ENCODE measurements at places on chromosomes 12 and 14.

GRCh38 chr12:105485921-105486320 lies 155.4 kb downstream of the C12orf75 start:
- DNase-seq: no peak

DNA sequence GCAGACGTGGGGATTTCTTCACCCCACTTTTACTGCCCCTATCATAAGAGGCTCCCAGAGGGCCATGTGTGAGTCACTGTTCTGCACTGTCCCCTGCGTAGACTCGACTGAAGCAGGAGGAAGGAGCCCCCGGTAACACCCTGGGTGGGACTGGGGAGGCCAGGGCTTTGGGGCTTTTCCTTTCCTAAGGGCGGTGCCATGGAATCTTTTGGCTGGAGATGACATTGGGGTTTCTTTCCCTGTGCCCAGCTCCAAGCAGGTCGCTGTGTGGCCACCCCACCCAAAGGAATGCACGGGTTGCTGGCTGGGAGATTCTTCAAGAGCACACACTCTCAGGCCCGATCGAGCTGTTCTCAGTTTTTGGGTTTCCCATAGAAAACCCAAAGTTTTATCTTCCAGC lies 62.3 kb upstream of the RIN3 start:
- no peak for DNase-seq

- no peak for DNase-seq
Measured at GRCh38 chr14:41062826-41063225, 543.9 kb upstream of the LRFN5 start.

DNA sequence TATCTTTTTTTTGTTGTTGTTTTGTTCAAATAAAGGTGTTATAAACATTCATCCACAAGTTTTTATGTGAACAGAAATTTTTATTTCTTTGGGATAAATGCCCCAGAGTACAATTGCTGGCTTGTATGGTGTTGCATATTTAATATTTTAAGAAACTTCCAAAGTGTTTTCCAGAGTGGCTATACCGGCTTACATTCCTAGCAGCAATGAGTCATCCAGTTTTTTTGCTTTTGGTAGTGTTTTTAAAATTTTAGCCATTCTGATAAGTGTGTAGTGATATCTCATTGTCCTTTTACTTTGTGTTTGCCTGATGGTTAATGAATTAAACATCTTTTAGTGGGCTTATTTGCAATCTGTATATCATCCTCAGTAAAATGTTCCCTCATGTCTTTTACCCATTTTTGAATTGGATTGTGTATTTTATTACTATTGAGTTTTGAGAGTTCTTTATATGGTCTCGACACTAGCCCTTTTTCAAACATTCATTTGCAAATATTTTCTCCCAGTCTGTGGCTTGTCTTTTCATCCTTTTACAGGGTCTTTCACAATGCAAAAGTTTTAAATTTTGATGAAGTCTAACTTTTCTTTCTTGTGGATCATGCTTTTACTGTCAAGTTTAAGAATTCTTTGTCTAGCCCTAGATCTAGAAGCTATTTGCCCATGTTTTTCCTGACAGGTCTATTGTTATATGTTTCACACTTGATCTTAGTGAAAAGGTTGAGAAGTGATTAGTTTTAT lies 29.5 kb downstream of the PPP4R4 start:
- DNase-seq: no peak

GRCh38 chr12:67469666-67470065 lies 178.9 kb upstream of the DYRK2 start:
- DNase-seq: peak; percentile 25

GRCh38 chr14:70127186-70127585 lies 61.6 kb downstream of the SLC8A3 start:
- DNase-seq: no peak

- no peak for DNase-seq
Measured at GRCh38 chr12:32104572-32105355, 1.9 kb upstream of the BICD1 start.

DNA sequence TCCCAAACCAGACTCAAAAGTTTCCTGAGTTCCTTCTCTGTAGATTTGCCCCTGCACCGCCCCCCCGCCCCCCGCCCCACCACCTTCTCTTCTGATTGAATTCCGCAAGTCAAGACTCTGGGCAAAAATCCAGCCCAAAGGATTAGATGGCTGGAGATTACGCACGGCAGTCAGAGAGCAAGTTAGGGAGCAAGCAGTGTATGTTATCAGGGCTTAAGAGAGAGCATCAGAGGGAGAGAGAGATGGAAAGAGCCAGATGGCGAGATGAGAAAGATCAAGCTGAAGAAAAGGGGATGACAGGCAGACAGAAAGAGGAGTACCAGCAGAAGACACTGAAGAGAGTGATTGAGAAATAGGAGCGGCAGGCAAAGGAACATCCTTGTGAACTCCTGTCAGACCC lies 13.9 kb upstream of the ANKRD33 start:
- DNase-seq: no peak

GRCh38 chr12:119715268-119715620 lies 47.3 kb downstream of the PRKAB1 start:
- DNase-seq: no peak

GRCh38 chr14:75138492-75138891 lies 11.6 kb upstream of the NEK9 start:
- DNase-seq: no peak

- DNase-seq: no peak
Measured at GRCh38 chr12:66164349-66164821, 5.4 kb downstream of the TMBIM4 start.

DNA sequence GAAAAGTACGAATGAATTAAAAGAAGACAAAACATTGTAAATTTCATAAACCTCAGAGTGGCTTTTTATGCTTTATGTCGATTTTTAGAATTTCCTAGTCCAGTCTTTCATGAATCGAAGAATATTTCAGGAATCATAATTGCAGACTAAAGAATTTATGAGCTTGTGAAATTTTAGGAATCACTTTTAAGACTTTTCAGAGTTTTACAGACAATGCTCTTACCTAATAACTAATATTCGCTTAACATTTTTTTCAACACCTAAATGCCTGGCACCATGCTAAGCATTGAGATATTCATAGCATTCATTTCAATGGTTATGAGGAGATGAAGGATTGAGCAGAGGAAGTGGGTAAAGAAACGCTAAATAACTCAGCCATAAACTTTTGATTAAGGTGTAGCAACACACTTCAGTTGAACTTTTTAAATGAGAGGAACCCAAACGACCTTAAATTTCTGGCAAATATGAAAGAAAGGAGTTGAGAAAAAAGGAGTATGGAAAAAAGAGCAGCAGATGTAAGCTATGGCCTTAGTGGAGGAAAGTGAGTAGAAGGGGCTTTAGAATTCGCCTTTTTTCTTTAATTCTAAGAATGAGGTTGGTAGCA lies 739 bp upstream of the USP44 start:
- DNase-seq: no peak

DNA sequence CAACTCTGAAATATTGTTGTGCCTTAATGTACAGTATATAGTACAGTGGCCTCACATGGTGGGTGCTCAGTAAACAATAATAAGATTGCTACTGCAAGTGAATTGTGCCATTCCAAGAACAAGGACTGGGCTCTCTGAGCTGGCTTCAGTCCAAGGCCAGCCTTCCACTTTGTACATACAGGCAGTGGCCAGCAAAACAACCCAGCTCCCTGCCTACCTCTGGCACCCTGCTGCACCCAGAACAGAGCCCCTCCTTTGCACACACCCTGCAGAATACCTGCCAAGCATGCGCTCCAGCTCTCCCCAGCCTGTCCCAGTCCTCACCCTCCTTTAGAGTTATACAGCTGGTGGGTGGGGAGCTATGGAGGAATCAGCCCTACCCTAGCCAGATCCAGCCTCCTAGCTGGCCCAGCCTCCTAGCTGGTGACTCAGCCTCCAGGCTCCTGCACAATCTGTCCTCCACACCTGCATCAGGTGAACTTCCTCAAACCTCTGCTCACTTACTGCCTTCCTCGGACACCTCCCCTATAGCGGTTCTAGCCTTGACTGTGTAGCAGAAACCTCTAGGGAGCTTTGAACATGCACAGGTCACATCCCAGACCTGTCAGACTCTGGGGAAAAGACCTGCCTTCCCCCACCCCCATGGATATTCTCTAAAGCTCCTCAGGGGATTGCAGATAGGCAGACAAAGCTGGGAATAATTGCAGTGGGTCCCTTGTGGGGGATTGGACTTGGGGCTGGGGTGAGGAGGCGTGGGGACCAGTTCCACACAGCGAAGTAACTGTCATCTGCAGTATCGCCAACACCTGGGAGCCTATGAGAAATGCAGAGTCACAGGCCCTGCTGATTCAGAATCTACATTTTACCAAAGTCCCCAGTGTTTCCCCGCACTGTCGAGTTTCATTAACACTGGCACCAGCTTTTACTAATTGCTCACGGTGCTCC lies 17.9 kb downstream of the ZDHHC22 start:
- DNase-seq: peak; percentile 76

GRCh38 chr14:45786266-45786665 lies 533.3 kb upstream of the MIS18BP1 start:
- no peak for DNase-seq

- no peak for DNase-seq
Measured at GRCh38 chr14:74462993-74463392, 30.1 kb downstream of the NPC2 start.

- DNase-seq: no peak
Measured at GRCh38 chr12:112031472-112031871, 18.2 kb downstream of the ERP29 start.

DNA sequence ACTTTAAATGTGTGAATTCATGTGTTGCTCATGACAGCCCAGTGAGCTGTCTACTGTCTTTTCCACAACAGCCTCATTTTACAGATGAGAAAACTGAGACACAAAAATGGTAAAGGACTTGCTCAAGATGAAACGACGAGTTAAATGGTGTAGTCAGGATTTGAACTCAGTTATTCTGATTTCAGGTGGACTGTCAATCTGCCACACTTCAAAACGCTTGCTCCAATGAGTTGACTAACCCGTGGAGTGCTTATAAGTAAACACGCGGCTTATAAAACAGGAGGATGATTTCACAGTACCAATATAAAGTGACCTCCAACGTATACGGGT lies 652 bp upstream of the POLE2 start:
- DNase-seq: no peak

DNA sequence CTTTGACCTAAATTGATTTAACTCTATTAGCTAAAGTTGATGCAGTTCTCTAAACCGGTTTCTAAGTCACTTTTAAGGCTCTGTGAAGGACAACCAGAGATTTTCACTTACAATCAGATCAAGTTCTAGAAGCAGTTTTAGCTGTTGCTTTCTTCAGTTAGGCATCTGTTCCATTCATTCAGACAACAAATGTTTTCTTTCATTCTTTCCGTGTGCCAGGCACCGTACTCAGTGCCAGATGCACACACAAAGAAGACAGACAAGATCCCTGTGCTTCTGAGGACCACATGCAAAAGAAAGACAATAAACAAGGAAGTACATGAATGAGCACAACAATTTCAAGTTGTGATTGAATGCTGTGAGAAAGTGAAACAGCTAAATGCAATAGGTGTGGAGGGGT lies 11.1 kb upstream of the EGLN3 start:
- no peak for DNase-seq

DNA sequence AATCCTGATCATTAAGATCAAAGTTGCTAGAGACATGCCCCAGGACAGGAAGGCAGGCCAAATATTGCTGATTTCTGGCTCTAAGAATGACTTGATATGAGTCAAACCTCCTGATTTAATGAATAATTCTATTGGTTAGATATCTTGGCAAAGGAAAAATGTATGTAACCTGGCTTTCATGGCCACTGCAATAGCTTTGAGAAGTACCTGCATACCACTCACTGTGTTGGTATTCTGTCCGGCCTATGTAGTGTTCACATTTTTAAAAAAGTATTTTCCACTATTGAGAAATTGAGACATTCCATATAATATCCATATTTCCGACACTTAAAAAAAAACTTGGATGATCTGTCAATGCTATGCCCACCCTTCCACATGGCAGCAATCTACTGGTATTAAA lies 283.1 kb upstream of the SOX5 start:
- DNase-seq: no peak

DNA sequence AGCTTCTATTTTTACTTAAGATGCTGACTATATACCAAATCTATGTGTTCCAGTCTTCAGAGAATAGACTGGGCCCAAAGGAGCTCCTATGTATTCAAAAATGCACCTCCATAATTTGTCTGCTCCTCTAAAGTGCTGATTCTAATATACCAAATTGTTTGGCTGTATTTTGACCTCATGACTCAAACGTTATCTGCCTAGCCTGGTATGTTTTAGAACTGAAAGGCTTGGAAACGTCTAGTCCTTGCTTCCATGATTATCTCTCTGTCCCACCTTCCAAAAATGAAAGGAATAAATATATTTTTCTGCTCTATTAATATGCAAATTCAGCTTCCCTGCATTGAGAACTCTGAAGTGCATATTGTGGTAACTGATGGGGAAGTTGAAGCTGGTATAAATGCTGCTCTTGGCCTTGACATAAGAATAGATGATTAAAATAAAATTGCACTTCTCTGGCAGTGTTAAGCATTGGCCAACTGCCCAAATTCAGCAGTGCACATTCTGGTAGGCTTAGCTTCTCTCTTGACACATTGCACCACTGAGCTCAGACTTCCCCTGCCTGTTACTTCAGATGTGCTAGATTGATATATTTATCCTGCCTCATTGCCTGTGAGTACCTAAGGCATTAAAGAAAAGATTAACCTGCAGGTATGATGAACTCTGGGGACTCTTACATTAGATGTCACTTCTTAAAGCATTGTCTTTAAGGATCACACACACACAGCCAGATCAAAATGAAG lies 882.3 kb downstream of the RPS29 start:
- DNase-seq: peak; percentile 23

DNA sequence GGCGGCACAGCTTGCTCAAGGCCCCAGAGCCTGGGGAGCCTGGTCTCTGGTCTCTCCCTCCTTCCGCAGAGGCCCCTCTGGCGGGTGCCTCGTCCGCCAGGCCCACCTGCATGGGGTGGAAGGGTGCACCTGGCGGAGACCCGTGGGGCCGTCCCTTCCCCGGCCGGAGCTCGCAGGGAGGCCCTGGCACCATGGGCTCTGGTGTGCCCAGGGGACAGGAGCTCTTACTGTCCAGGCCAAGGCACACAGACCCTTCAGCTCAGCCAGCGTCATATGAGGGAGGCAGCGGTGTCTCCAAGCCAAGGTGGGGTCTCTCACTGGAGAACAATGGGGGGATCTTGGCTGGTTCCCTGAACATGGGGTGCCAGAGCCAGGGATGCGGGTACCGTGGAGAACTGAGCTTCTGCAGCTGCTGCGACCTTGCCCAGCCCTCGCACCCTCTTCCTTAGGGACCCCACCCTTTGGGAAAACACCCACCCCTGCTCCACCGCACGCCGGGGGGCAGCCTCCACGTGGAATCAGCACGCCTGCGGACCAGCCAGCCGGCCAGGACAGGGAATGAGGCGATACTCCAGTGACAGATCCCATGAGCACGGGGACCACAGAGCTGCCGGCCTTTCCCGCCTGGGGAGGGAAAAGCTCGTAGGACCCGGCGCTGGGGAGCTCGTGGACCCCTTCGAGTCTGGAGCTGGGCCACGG lies 25.7 kb upstream of the GALNT9 start:
- no peak for DNase-seq

GRCh38 chr12:130286041-130286440 lies 51.6 kb upstream of the PIWIL1 start:
- DNase-seq: no peak
